ENCODE measurements at places on chromosomes 6 and 20.

DNA sequence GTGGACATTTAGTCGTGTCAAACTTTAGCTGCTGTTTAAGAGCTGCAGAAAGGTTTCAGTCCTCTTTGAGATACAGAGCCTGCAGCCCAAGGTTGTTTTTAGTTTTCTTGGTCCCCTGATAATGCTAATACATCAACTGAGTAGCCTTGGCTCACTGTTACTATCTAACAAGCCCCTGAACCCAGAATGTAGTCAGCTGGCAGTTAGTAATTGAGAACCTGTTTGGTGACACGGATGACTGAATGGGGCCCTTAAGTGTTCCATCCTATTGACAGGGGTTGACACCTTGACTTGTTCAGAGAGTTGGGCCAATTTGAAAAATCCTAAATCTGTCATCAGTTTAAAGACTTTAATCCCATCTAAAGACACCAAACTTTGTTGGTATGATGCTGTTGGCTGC lies 2.8 kb downstream of the RTN4IP1 start:
- no peak for DNase-seq

- no peak for DNase-seq
Observed at GRCh38 chr6:105336986-105337385, 65.9 kb downstream of the PREP start.

- no peak for DNase-seq
Observed at GRCh38 chr20:42024653-42025052, 406.5 kb upstream of the CHD6 start.

- no peak for DNase-seq
Observed at GRCh38 chr6:51141080-51141479, 322.4 kb downstream of the TFAP2B start.

DNA sequence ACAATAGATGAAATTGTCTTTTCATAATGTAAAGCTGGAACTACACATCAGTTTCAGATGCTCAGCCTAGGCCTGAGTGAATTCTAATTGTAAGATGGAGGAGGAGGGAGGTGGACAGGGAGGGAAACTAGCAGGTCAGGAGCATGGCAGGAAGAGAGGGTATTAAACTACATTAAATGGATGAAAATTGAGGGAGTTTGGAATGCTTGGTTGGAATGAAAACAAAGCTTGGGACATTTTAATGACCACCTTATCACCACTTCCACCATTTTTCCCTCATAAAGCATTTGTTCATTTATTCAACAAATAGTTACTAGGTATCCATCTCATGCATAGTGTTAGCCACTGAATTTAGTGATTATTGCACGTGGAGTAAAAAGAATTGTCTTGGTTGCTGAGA lies 65.0 kb downstream of the KIZ start:
- DNase-seq, result no peak

DNA sequence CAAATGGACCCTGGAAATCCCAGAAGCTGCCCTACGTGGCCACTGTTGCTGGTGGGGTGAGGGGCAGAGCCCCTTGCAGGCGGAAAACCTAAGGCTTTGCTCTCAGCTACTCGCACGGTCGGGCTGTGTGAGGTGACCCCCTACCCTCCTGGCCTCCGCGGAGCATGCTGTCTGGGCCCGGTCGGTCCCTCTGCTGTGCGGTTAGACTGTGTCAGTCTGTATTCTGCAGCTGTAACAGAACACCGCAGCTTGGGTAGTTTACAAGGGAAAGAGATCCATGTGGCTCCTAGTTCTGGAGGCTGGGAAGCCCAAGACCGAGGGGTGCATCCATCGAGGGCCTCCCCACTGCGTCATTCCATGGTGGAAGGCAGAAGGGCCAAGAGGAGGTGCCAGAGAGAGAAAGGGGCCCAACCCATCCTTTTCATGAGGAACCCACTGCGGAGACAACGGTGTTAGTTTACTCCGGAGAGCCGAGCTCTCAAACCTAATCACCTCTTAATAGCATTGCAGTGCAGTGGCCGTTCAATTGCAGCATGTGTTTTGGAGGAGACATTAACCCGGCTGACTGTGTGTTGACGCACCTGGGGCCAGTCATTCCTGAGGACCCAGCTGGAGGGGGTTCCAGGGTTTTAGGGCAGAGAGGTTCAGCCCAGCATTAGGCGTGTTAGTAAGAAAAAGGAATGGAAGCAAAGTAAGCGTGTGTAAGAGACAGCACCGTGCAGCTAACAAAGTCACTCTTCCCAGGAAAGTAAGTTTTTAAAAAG lies 18.3 kb downstream of the COL9A3 start:
- no peak for DNase-seq

- DNase-seq, result no peak
Observed at GRCh38 chr20:61534346-61534745, 282.3 kb downstream of the CDH4 start.
